ENCODE measurements at places on chromosomes 12 and 14.
A peak's percentile ranks its signal among the peaks of the same experiment; 100 is the strongest.

DNA sequence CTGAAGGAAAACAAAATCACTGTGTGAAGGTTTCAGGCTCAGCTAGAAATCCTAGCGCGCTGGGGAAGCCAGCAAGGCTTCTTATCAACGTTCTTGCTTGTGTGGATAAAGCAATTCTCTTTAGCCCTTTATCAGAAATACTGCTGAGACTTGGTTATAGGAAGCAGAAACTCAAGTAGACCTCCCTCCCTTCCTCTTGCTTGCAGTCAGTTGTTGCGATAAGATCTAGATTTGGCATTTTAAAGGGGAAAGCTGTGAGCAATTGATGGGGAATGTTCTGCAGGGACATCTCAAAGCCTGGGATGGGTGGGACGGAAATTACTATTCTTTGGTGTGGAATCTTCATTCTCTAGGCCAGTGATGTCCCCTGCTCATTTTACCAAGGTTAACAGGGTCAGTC is 76.4 kb upstream of the ANO4 start:
- peak; percentile 30 for DNase-seq

- peak; percentile 14 for DNase-seq
Observed at GRCh38 chr14:75928690-75929181, 53.1 kb downstream of the TGFB3 start.

DNA sequence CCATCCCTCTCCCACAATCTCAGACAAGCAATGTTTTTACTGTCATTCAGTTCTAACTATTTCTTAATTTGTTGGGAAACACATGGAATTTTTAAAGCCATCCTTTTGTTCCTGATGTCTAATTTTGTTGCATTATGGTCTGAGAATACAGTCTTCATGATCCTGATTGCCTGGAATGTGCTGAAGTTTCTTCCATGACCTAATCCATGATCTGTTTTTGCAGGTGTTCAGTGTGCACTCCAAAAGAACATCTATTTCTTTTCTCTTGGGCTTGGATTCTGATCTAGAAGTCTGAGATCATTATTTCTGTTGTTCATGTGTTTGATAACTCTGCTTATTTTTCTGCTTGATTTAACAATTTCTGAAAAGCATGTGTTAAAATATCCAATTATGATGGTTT is 43.2 kb upstream of the PHC1 start:
- no peak for DNase-seq

GRCh38 chr14:28297559-28297958 is 469.0 kb upstream of the FOXG1 start:
- no peak for DNase-seq
